ENCODE measurements at places on chromosomes 7 and 10.

GRCh38 chr10:82801289-82801688 lies 926.3 kb downstream of the NRG3 start:
- no peak for DNase-seq

DNA sequence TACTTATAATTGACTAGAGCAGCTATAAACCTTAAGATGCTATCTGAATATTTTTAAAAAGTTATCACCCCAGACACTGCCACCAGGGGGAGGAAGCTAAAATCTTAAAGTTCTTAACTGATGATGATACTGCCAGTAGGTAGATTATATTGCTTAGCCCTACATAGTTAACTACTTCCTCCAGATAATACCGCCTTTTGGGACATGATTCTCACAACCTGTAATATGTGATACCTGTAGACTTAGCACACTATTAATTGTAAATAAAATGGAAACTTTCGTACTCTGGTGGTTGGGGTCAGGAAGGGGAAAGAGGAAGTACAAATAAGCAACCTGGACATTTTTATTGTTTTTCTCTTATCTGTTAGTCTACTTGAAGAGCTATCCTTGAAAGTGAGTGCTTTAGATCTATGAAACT lies 268.9 kb downstream of the ADK start:
- DNase-seq, result no peak

GRCh38 chr7:158663428-158663741 lies 41.2 kb downstream of the NCAPG2 start:
- no peak for DNase-seq

DNA sequence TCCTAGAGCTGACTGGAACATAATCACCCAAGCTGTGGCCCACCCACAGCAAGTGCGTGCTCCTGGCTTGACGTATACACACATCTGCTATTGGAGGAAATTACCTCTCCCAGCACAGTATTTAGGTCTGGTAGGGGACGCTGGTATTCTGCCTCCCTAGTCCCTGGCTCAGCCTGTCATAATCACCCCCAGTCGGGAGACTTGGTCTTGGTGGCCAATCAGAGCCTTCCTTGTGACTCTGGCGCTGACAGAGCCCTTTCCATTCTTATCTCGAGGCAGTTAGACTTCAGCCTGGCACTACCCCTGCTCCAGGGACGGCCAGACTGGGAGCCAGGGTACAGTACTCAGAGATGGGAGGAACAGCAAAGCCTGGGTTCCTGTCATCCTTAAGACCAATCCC lies 14.3 kb upstream of the PRKAG2 start:
- DNase-seq, result no peak

DNA sequence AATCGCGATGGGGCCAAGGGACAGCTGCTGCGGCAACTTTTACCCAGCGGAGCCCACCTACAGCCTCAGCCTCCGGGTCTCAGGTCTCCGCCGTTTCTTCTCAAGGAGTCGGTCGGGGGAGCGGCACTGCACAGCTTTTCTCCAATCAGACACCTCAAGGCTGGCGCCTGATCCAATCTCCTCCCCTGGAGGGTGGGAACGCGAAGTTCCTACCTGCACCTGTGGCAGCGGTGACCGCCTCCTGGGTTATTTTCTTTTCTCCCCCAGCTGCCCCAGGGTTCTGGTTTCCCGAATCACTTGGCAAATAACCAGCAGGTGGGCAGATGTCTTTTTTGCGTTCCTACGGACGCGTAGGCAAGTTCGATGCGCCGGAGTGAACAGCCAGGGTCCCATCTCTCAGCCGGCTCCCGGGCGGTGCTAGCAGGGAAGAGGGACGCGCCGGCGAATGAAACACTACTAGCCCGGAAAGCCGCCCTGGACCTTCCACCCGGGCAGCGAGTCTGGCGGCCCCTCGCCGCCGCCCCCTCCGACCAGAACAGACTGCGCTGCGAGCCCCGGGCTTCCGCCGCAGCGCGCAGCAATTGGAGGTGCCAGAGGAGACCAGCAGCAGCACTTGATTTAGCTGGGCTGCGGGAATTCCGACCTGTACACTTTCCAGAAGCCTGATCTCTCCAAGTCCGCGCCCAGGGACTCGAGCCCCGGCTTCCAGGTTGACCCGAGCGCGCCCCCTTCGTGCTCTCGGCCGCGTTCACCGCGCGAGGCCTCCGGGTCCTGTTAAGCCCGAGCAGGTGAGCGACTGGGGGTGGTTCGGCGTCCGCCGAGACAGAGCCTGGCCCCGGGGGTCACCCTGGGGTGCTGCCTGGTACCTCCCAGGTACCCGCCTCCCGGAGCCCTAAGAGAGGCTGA lies at the start of gene PRR15:
TSS of gene PRR15 (plus strand) at position 246 of the 906 bp plus-strand sequence. CDS start 2,495 bp downstream, outside the sequence.
- no peak for DNase-seq

GRCh38 chr10:93368210-93368609 lies 113.9 kb downstream of the MYOF start:
- DNase-seq, result no peak

DNA sequence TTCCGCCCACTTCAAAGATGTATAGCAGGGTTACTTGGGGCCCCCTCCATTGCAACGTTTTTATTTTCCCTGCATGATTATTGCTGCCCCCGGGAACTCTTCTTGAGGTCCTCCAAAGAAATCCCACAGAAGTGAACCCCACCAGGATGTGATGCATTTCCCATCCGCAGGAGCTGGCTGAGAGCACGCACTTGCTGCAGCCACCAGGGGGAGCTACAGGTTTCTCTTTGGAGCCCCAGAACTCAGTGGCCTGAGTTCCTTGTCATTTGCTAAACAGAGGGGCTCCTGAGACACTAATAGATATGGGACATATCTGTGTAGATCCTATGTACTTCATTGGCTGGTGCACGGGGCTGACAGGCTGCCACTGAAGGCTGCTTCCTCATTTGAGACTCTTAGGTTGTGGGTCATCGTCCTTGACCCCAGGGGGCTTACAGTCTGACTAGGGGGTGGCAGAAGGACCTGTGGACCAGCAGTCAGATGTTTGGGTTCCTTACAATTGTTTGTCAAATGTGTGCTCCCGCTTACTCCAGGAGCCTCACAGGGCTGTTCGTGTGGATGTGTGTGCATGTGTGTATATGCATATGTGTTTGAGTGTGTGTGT lies 52.3 kb upstream of the ENO4 start:
- DNase-seq, result peak; percentile 71

GRCh38 chr10:30493609-30494530 lies 59.9 kb downstream of the MAP3K8 start:
- DNase-seq, result peak; percentile 38

- DNase-seq, result no peak
These were observed 53.1 kb downstream of the OSBPL3 start for GRCh38 chr7:24926623-24927524.
